ENCODE measurements at places on chromosomes 4 and X.

- no peak for DNase-seq
Observed at GRCh38 chr4:163448540-163449203, 24.9 kb downstream of the TKTL2 start.

GRCh38 chrX:46823481-46823880 is 13.4 kb upstream of the RP2 start:
- no peak for DNase-seq

DNA sequence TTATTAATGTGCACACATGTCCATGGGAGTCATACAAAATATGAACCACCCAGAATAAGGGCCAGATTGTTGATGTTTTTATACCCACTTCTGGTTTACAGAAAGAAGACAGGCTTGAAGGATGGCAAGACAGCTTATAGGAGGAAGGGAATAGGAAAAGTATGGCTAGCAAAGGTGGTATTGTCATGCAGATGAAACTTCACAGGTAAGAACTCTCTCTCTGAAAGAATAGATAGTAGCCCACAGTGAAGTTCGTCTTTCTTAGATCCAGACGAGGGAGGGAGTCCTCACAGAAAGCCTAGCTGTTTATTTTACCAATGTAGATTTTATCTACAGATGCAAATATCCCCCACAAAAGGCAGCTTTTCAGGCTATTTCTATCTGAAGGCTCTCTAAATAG is 43.7 kb upstream of the SPIN4 start:
- no peak for DNase-seq

DNA sequence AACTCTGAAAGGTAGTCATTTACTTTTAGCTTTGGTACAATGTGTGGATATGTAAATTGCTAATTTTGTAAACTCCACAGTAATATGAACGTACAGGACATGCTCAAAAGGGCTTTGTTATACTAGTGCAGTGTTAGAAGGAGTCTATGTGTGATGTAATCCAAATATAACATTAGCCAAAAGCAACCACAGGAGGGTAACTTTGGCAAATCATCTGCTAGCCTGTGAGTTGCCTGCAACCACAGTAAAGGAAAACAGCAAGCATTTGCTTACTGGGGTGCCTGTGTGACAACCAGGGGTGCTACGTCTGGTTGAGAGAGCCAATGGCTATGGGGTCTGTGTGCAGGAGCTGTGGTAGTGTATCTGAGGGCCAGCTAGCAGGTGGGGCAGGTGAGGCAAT is 245.8 kb downstream of the ADAMTS3 start:
- no peak for DNase-seq

GRCh38 chrX:37468124-37468739 is 103.2 kb upstream of the LANCL3 start:
- no peak for DNase-seq
